ENCODE measurements at places on chromosomes 3 and 15.

DNA sequence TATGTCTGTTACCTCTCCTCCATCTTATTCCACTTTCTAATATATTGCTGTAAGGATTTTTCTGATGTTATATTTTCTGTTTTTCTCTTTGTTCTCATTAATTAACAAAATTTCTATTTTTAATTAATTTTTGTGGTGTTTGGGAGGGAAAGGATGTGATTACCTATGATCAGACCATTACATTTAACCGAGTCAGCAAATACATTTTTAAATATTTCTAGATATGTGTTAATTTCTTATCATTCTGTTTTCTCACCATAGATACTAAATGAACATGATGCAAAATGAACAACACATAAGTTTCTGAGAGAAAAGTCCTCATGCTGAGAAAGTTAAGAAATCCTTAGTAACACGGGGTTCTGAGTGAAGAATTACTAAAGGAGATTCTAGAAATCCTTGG, 80.6 kb upstream of the P2RY1 start:
- no peak for DNase-seq

- DNase-seq, result peak; percentile 22
Measured at GRCh38 chr3:14598143-14598569, 53.4 kb upstream of the CCDC174 start.

DNA sequence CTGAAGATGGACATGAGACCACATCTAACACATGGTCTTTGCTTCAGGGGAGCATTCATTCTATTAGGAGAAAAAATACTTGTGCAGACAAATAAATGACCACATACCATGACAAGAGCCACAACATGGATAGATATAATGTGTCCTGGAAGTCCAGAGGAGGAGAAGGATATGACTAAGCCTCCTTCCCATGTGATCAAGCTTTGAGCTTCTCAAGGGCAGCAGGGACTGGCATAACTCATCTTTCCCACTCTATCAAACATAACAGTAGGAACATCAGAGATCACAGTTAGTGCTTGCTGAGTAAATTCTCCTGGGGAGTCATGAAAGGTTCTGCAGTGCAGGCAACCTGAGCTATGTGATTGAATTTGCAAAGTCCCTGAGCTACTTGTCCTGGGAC, 86.0 kb upstream of the LPP start:
- no peak for DNase-seq

DNA sequence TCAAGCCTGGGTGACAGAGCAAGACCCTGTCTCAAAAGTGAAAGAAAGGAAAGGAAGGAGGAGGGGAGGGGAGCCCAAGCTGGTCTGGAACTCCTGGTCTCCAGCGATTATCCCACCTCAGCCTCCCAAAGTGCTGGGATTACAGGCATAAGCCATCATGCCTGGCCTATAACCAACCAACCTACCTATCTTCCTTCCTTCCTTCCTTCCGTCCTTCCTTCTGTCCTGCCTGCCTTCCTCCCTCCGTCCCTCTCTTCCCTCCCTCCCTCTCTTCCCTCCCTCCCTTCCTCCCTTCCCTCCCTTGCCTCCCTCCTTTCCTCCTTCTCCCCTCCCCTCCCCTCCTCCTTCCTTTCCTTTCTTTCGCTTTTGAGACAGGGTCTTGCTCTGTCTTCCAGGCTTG, 56.7 kb upstream of the HACD2 start:
- no peak for DNase-seq

- DNase-seq, result no peak
Measured at GRCh38 chr3:148435534-148435933, 262.2 kb upstream of the AGTR1 start.

- DNase-seq, result no peak
Measured at GRCh38 chr3:127978636-127979035, 63.6 kb downstream of the KBTBD12 start.

DNA sequence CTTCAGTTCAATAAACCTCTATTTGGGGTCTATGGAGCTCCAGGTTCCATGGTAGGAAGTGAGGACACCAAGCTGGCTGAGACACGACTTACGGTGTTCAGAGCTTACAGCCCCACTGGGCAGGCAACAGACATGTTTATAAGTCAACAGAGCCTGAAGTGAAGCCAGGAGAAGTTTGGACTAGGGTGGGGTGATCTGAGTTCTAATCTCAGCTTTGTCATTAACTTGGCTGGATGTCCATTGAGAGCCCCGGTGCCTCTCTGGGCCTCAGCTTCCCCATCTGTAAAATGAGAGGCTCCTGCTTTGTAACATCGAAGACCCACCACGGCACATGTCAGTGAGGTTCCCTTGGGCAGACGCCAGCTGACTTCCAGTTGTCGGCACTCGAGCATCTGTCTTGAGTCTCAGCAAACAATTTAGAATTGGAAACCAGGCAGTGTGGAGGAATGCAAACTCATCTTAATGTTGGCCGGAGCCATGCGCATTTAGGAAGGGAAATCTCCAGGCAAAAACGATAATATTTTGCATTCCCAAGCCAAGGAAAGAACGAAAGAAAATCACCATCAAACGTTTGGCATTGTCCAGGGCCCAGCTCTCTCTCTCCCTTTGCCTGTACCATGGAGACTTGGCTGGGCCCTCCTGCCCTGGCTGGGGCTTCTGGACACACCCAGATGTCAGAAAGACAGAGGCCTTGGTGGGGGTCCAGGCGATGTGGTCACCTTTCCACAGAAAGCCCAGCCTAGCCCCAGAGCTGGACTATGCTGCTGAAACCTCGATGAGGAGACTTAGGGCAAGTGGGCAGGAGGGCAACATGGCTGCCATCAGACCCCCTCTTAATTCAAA, 18.4 kb downstream of the ITGA11 start:
- no peak for DNase-seq

DNA sequence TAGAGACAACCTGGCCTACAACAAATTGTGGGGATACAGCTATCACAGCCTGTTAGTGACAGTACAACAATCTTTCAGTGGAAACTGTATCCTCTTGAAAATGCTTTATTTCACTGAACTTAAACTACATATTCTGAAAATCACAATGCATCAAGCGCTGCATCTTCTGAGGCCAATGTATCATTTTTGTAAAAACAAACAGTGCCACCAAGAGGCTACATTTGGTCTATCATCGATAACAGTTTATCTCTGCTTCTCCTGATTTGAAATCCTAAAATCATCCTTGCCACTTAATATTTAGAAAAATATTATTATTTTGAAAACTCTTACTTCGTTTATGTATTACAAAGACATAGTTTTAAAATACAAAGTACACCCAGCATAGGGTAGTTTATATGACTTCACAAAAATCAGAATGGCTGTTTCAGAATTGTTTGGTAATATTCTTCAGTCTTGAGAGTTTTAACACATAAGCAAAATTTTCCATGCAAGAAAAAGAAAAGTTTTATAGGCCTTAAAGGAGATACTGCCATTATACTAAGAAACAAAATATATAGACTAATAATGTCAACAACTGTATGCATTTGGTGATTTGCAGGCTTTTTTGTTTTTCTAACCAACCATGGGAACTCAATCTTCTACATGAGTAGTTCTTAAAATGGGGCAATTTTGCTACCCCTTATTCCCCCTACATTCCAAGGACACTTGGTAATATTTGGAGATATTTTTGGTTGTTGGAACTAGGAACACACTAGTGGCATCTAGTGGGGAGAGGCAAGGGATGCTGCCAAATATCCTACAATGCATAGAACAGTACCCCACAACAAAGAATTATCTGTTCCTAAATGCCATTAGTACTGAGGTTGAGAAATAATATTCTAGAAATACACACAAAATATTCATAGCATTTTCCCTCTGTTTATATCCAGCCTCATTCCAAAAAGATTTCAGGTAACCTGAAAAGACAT, 42.3 kb downstream of the WDR72 start:
- DNase-seq, result no peak

DNA sequence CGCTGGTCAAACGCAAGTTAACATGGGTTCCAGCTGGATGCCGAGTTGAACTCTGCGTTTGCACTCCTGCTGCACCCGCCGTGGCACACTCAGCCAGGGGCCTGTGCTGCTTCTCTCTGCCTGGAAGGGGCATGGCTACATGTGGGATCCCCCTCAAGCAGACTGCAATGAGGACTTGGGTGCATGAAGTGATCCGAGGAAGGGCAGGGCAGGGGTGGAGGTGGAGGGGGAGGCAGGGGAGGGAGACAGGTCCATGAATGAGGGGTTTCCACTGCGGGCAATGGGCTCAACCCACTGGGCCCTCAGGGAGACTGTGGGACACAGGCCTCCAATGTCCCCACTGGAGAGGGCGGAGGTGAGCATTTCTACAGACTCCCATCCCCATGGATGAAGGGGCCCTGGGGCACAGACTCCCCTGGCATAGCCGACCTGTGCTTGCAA, 141.6 kb upstream of the MEF2A start:
- no peak for DNase-seq

DNA sequence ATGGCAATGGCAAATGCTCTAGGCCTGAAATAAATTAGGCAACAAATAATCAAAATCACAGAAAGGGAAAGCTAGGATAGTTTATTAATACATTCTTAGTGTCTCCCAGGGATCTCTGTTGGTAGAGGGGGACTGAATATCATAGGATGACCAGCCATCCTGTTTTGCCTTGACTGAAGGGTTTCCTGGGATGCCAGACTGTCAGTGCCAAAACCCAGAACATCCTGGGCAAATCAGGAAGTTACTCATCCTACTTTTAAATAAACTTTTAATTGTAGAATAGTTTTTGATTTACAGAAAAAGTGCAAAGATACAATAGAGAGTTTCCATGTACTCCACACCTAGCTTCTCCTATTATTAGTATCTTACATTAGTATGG, 21.8 kb upstream of the SIAH2 start:
- DNase-seq, result no peak

DNA sequence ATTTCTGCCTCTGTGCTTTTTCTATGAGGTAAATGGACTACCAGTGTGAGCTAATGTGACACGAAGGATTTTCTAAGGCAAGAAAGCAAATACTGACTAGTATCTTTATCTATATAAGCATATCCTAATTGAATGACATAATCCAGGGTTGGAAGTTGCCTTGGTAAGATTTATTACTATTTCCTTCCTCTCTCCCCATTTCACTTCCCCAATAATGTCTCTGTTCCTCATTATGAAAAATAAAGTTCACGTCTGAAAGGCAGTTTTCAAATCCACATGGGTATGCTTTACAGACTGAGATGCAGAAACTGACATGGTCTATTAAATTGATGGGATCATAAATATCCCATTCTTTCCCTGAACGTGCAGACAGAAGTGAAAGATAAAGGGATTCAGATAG, 86.0 kb downstream of the DTWD1 start:
- DNase-seq, result no peak

GRCh38 chr3:55571216-55571813, 84.2 kb upstream of the WNT5A start:
- DNase-seq, result no peak

GRCh38 chr3:66962664-66963063, 35.4 kb upstream of the KBTBD8 start:
- DNase-seq, result no peak

GRCh38 chr3:13872451-13872850, 7.4 kb downstream of the WNT7A start:
- no peak for DNase-seq

DNA sequence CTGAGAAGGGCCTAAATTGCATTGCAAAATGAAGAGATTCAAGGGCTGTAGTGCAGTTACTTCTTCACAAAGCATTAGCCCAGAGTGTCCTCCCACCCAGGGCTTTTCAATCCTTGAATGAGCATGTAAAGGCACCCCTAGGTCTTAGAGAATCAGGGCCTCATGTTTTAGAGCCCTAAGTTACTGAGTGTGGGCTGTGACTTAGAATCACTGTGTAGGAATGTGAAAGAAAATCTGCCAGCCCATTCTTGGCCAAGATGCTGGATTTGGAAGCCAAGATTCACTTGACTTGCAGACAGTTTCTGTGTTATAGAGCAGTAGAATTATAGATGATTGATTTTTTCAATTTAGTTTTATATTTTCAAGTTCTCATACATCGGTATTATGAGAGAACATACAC, 153.2 kb downstream of the MYRIP start:
- no peak for DNase-seq

DNA sequence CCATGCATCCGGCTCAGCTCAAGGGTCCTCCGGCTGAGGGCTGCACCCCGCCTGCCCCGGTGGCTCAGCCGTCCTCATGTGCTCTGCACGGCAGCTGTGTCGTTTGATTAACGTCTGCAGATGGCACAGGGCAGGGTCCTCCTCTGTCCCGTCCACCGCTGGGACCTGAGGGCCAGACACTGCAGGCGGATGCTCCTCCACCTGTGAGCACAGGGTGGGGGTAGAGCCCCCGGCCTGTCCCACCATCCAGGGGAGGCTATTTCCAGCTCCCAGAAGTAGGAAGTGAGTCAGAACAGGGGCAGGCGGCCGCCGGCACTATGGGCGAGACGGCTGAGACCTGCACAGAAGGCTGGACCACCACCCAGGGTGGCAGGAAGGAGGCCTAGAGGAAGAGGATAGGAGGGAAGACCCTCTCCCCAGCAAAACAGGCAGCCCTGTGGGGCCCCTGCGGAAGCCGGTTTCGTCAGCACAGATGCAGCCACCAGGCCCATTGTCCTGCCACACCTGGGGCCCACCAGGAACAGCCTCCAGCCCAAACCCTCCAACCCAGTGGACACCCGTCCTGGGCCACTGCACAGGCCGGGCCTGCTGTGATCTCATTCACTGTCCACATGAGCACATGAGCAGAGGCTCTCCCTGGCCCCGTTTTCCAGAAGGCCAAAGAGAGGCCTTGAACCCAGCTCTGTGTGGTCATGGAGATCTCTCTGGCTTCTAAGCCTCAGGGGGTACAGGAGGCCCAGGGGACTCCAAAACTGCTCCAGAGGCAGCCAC, 12.6 kb upstream of the PLXND1 start:
- DNase-seq, result no peak

DNA sequence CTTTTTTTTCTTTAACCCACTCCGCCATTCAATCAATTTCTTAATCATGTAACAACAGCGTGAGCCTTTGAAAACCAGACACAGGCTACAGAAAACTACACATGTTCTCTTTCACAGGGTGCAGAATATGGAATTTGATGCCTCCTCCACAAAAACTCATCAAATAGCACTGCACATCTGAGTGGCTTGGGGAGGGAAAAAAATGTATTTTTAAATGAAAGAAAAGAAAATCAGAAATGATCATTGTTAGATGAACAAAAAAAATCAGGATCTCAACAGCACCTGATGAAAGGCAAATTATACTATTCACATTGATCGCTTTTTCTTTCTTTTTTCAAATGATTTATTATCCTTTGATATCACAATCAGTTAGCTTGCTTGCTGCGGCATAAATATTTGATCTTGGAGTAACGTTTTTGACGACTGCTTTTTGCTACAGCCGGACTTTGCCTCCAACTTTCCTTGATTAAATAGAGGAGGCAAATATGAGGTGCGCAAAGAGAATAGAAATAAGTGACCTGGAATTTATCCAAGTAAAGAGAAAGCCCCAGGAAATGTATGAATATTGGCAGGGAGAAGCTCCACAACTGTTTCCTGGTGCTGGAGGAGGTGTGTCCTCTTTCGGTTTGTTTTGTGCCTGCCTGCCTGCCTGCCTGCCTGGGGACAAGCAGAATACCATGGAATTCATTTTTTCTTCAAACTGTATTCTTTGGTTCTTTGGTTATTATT, 63.1 kb downstream of the EDEM1 start:
- no peak for DNase-seq

GRCh38 chr15:85555875-85556617, 175.6 kb downstream of the AKAP13 start:
- DNase-seq, result no peak

GRCh38 chr3:190722181-190722905, 140.2 kb downstream of the GMNC start:
- DNase-seq, result no peak

GRCh38 chr3:48652923-48653715, 9.6 kb downstream of the CELSR3 start:
- no peak for DNase-seq
